ENCODE measurements at places on chromosomes 13 and 19. TPM values are rescaled to one million over a fixed set of nuclear protein-coding genes. Genes with fewer than 3 reads are reported as not detected.

The ADAMTS10 gene
- not detected for polyA plus RNA-seq

The FGF21 gene
- polyA plus RNA-seq, result not detected

The TTC9B gene
- polyA plus RNA-seq, result not detected

The LHB gene
- polyA plus RNA-seq, result 0.78 TPM

The SPATA13 gene
- 15.6 TPM for polyA plus RNA-seq

The OR10H3 gene
- not detected for polyA plus RNA-seq

The ZNF525 gene
- polyA plus RNA-seq, result 12.4 TPM

The ZNF763 gene
- 2.4 TPM for polyA plus RNA-seq

The CGB1 gene
- not detected for polyA plus RNA-seq

The ZNF626 gene
- polyA plus RNA-seq, result 17.9 TPM

All from IgD-negative memory B cell (primary cell).